RKO (cell line): ENCODE measurements at places on chromosomes 2 and 18.

- peak; percentile 54 for DNase-seq
These were observed 43.6 kb upstream of the IHH start for GRCh38 chr2:219104107-219105035.

DNA sequence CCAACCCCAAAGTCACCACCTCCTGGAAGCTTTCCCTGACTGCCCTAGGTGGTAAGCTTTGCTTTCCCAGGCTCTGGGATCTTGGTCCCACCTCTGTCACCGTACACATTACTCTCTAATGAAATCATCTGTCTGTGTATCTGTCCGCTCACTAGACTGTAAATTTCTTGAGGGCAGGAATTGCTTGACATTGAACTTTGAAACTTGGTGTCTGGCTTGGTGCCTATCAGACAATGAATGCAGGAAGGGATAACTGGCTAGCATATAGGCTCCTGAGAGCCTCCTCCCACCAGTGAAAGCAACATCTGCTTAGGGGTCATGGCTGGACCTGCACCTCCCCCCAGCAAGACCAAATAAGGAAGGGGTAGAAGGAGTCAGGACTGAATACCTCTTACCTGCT is 155.7 kb downstream of the TNS1 start:
- no peak for DNase-seq

DNA sequence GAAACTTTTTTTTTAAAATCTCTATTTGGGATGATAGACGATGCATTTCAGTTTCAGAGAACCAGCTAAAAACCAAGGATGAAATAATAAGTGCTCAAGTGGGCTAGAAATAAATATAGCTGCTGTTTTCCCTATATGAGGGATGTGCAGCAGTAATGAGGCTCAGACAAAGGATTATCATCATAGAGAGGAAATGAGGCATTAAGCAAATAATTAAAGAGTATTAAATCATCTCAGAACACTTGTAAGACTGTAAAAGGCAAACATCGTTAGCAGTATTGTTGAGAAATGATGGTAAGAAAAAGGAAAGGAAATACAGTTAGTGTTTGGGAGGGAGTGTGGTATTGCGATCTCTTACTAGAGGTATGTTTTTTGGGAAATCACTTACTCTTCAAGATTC is 233.5 kb downstream of the TGIF1 start:
- DNase-seq, result no peak

DNA sequence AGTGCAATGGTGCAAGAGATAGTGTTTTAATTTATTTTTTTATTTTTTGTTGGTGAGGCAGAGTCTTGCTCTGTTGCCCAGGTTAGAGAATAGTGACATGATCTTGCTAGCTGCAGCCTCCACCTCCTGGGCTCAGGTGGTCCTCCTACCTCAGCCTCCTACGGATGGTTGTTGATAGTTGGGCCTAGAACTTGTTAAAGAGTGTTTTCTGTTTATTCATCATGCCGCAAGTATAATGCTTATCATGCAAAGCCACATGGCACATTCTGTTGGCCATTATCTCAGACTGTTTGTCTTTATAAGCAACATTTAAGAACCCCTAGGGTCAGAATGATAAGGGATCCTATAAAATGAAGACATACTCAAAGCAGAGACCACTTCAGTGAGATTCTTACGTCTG is 1.7 kb downstream of the UGGT1 start:
- no peak for DNase-seq

DNA sequence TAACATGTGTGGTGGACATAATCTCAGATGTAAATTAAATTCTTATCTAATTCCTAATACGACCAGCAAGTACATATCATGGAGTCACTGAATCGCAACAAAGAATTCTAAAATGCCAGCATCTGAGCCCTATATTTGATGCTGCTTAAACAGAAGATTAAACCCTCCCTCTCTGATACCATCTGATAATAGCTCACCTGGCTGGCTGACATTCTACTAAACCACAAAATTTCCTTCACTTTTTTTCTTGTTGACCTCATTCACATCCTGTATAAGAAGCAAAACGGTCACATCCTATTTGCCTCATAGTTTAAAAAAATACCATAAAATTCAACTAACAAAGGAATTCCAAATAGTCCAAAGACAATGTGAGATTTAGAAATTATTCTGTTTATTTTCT is 371.6 kb upstream of the SLC8A1 start:
- no peak for DNase-seq

DNA sequence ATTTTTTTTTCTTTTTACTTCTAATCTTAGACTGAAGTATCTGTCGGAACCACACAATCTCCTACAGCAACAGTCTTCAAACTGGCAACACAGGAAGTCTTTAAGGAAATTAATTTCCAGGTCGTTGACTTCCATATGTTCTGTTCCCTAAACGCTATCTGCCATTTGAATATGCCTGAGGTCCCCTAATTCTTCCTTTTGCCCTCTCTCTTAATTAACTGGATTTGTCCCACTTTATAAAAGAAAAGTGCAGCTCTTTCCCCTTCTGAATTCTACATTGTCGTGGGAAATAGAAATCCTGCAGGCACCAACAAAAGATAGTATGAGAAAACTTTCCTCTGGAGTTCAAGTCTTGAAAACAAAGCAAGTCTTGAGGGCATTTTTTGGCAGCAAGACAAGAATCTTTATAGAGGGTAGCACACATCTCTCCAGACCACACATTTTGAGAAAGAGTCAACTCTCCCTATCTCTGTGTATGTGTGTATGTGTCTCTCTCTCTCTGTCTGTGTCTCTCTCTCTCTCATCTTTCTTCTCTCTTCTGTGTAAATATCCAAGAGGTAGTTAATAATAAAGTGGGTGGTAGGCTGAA is 879.8 kb downstream of the SOCS6 start:
- DNase-seq, result no peak

- no peak for DNase-seq
These were observed 16.7 kb downstream of the IL1R1 start for GRCh38 chr2:102159295-102159694.

DNA sequence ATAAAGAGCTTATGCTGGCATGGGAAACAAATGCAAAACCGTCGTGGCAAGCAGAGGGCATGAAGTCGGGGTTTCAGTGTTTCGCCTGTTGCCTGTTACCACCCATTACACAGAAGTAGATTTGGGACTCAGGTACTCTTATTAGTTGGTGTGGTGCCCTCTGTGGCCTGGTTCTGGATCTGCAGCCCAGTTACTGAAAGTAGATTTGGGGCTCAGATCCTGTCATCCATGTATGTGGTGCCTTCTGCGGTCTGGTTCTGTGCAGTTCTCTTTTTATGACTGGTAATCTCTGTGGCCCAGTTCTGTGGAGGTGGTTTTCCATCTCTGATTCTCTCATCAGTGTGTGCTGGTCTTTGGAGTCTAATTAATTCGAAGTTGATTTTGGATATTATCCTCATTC is 45.2 kb downstream of the ADNP2 start:
- peak; percentile 69 for DNase-seq

DNA sequence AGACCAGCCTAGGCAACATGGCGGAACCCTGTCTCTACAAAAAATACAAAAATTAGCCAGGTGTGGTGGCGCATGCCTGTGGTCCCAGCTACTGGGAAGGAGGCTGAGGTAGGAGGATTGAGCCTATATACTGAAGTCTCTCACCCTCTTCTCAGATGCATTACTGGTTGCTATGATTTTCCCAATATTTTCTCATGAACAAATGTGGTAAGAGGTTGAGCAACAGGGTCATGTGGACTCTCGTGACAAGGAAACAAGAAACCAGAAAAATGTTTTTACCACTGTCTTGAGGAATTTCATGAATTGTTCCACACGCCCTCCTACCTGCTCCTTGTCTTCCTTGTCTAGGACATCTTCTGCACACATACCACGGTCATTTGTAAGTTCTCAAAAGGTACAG is 12.4 kb downstream of the LMAN2L start:
- DNase-seq, result no peak

DNA sequence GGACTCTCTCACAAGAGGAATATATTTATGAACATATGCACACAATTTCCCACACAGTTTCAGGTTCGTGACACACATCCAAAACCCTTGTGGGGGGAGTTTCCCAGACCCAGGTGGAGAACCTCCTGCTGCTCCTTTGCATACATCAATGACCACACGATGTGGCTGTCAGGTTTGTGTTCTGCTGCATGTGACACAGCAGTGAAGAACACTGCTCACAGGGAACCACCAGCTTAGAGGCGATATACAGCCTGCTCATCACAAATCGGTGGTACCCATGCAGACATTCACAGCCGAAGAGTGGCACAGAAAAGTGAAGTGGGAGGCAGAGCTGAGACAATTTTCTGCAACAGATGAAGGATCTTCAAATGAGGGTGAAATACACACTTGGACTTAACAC is 175.6 kb upstream of the ZFP36L2 start:
- no peak for DNase-seq

DNA sequence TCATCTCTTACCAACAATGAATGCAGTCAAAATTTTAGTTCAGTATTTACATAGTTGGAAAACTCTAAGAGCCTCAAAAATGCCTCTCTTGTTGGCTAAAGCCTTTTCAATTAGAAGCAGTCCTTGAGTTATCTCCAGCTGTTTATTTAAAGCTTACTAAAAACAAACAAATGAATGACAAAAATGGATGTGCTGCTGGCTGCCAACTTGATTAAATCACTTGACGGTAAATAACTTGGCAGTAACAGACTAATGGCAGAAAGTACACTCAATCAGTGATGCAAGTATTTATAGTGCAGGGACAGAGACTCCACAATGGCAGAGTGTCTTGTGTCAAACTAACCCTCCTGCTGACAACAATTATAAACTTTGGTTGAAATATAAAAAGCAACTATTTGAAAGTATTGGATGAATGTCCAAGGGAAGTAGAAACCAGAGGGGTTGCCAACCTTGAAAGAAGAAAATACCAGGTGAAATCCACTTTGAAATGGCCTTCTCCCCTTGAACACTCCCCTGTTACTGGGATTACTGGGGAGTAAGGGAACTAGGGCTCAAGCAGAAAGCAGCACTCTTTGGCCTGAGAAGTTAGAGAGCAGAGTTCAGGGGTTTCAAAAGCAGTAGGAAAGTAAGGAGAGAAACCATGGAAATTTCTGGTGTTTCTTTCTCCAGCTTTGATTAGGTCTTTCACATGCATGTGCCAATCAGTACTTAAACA is 245.2 kb upstream of the SPHKAP start:
- no peak for DNase-seq

- no peak for DNase-seq
These were observed 95.4 kb upstream of the FZD7 start for GRCh38 chr2:201938156-201938775.

- DNase-seq, result no peak
These were observed at the start of gene KRTCAP3 for GRCh38 chr2:27441958-27442919. Gene KRTCAP3, plus strand, starts transcription at chr2:27442381. Its CDS starts 32 bp downstream, at chr2:27442413.

GRCh38 chr18:9365406-9365805 is 30.8 kb downstream of the TWSG1 start:
- no peak for DNase-seq

DNA sequence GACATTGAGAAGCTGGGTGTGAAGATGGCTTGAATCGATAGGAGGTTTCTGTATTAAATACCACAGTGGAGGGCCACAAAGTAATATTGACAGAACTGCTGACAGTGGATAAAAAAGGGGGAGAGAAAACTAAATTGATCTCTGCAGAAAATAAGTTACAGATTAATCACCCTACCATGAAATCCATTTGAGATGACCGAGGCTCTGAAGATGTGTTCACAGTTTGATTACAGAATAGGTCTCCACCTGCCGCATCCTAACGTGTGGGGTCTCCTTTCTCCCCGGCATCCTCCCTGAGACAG is 165.6 kb downstream of the EIPR1 start:
- no peak for DNase-seq

DNA sequence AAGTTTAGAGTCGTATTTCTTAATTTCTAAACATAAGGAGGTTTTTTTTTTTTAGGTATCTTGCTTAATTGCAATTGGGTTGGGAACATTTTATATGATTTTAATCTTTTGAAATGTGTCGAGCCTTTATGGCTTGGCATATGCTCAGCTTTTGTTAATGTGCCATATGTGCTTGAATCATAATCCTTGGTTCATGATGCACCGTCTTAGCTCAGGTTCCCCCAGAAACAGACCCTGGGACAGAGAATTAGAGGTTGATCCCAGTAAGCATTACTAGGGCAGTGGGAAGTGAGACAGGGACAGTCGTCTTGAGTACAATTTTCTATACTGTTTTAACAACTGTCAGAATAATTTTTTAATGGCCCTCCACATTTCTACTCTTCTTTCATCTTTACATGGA is 9.3 kb downstream of the CHCHD5 start:
- no peak for DNase-seq

GRCh38 chr2:64192125-64192479 is 47.9 kb upstream of the PELI1 start:
- DNase-seq, result no peak

DNA sequence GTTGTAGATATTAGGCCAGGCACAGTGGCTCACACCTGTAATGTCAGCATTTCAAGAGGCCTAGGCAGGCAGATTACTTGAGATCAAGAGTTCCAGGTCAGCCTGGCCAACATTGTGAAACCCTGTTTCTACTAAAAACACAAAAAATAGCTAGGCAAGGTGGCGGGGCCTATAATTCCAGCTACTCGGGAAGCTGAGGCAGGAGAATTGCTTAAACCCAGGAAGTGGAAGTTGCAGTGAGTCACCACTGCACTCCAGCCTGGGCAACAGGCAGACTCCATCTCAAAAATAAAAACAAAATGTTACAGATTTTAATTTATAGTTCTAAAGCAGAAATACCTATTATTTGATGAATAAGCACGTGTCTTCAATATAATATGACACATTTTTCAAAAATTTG is 65.6 kb upstream of the UBXN4 start:
- no peak for DNase-seq

- peak; percentile 72 for DNase-seq
These were observed 85.2 kb upstream of the GRB14 start for GRCh38 chr2:164706522-164706921.

GRCh38 chr2:47510745-47511144 is 107.8 kb downstream of the MSH2 start:
- peak; percentile 24 for DNase-seq

- no peak for DNase-seq
These were observed 24.0 kb downstream of the CERKL start for GRCh38 chr2:181632733-181633401.

DNA sequence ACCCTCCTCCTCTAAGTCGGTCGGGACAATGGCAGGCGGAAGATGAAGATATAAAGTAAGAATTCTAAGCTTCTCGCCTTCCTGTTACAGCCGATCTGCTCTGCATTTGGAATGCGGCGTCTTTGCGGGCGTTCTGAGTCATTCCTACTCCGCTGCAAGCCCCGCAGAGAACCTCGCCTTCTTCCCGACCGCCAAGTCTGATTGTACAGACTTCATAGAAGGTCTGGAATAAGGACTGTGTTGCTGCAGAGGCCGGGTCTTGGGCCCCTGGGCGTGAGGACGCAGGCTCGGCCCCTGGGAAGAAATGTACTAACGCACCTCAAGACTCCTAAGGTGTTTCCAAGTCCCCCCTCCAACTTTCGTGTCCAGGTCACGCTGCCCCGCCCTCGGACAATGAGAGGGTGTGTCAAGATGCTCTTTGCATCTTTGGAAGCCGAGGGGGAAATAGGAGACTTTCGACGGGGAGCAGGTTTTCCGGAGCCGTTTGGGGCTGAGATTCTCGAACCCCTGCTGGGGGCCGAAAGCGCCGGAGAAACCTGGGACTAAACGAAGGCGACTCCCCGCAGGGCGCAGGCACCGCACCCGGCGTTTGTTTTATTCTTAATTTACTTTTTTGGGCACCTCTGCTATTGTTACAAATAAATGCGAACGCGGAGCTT is 12.7 kb upstream of the PAX3 start:
- DNase-seq, result no peak

- peak; percentile 15 for DNase-seq
These were observed 834 bp upstream of the BUB1 start for GRCh38 chr2:110678457-110679336.
